Prostate gland (tissue), 2 donors: ENCODE measurements at places on chromosomes 11 and 22. TPM values are rescaled to one million over a fixed set of nuclear protein-coding genes. Genes with fewer than 3 reads are reported as not detected.

DNA sequence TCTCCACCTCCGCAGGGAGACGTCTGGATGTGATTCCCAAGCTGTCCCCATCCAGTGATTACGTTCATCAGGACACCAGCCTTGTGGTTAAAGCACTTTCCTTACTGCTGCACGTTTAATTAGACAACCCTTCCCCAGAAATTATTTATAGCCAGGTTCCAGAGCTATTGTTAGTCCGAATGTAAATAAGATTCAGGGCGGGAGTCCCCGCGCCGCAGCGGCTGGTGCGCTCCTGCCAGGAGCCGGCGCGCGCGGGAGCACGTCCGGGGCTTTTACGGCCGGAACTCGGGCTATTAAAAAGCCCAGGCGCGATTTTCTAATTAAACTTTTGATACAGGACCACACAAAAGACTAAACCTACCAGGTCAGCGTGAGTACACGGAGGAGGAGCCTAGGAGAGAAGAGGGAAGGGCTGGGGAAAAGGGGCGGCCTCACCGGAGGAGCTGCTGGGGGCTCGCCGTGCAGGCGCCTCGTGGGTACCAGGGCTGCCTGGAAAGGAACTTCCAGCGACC is 538.3 kb downstream of the OPCML start:
- no peaks in the 10 kb centered on the region for H3K36me3 ChIP-seq
- no peaks in the 10 kb centered on the region for H3K27me3 ChIP-seq
- H3K4me1 ChIP-seq = no peaks in the 10 kb centered on the region

DNA sequence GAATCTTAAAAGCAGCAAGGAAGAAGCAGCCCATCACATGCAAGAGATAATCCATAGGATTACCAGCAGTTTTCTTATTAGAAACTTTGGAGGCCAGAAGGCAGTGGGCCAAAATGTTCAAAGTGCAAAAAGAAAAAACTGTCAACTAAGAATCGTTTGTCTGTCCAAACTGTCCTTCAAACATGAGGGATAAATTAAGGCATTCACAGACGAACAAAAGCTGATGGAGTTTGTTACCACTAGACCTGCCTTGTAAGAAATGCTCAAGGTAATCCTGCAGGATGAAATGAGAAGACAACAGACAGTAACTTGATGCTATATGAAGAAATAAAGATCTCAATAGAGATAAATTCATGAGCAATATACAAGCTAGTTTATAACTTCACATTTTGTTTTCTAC is 150.4 kb downstream of the WNT7B start:
- H3K4me1 ChIP-seq = no peaks in the 10 kb centered on the region
- DNase-seq = no peak
- H3K4me3 ChIP-seq = no peak overlapping the region
- no peaks in the 10 kb centered on the region for H3K27me3 ChIP-seq
- H3K36me3 ChIP-seq = no peaks in the 10 kb centered on the region
- H3K27ac ChIP-seq = no peak overlapping the region

OR51B4 gene
- total RNA-seq = not detected

- H3K4me3 ChIP-seq = no peak overlapping the region
- no peaks in the 10 kb centered on the region for H3K4me1 ChIP-seq
- no peaks in the 10 kb centered on the region for H3K27me3 ChIP-seq
- no peaks in the 10 kb centered on the region for H3K36me3 ChIP-seq
- H3K27ac ChIP-seq = no peak overlapping the region
- DNase-seq = no peak
Observed at GRCh38 chr11:45512471-45513148, 152.8 kb downstream of the CHST1 start.

DNA sequence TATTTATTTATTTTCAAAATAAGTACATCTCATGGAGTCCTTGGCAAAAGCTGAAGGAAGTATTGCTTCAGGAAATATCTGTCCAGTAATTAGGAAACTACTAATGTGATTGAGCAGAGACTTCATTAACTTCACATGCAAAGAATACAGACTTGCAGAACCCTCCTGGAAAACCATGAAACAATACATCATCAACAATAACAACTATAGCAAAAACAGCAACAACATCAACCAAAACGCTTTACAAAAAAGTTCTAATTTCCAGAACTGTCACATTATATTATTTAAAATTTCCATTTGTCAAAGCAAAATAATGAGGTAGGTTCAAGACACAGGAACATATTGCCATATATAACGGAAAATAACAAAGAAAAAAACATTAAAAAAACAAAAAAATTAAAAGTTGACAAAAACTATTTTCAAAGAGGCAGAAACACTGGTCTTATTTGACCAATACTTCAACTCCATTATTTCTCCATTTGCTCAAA is 79.8 kb upstream of the TOP3B start:
- no peak overlapping the region for H3K4me3 ChIP-seq
- no peak for DNase-seq
- H3K36me3 ChIP-seq = no peaks in the 10 kb centered on the region
- no peaks in the 10 kb centered on the region for H3K27me3 ChIP-seq
- no peak overlapping the region for H3K27ac ChIP-seq
